Activated naive CD8-positive, alpha-beta T cell treated with anti-CD3 and anti-CD28 coated beads for 36 hours (primary cell): ENCODE measurements at places on chromosomes 3 and 15. TPM values are rescaled to one million over a fixed set of nuclear protein-coding genes. Genes with fewer than 3 reads are reported as not detected.

RHOV gene
- 0.45 TPM for total RNA-seq

ABHD14A gene
- 12.9 TPM for total RNA-seq

CIDEC gene
- 0.18 TPM for total RNA-seq

SAMMSON gene
- total RNA-seq: not detected

DNA sequence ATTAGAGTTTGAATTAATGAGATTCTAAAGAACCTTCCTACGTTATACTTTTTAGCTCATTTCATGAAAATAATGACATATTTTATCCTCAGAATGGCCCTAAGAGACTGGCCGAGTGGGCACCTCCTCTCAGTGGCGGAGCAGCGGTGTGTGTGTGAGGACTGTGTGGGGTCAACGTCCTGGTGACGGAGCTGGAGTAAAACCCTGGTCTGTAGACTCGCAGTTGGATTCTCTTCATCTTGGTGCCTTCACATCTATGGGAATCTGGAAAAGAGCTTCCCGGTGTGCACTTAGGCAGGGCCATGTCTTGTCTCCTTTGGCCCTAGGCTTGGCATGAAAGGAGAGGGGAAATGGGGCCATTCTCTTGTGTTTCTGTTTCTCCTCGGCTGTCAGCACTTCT lies 21.4 kb upstream of the PAQR5 start:
- no peak for DNase-seq

DNA sequence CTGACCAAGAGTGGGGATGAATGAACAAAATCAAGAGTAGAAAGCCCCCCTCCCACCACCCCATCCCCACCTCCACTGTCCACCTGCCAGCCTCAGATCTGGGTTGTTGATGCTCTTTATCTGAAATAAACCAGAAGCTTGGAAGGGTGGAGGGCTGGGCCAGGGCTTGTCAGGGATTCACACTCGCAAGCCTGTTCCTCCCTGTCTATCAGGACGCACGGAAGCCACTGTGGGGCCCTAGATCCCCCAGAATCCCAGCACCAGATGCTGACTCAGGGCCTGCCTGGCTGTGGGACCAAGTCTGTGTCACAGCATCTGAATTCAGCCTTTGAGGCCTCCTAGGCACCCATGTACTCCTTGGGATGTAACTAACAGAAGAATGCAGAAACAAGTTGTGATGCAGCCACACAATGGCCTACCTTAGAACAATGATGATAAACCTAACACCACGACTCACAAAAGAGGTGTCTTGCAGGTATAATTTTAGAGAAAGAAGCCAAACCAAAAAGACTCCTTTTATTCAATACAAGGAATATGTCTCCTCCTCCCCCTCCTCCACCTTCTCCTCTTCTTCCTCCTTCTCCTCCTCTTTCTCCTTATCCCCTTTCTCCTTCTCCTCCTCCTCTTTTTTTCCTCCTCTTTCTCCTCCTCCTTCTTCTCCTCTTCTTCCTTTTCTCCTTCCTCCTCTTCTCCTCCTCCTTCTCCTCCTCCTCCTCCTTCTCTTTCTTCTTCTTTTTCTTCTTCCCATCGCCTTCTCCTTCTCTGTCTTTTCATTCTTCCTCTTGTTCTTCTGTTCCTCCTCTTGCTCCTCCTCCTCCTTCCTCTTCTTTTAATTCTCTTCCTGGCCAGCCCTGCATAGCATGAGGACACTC lies 234.7 kb downstream of the PLCL2 start:
- DNase-seq: no peak

DNA sequence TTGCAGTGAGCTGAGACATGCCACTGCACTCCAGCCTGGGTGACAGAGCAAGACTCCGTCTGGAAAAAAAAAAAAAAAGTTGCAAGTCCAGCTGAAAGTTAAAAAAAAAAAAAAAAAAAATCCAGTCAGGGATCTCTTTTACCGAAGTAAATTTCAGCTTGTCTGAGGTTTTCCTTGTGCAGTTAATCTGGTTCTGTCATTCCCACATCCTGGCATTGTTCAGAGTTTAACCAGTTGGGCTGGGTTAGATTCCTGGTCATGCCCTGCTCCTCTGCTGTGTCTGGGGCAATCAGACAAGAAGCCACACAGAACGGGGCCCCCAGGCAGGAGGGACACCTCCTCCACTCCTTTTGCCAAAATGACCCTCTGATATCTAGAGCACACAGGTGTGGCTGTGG lies 84.1 kb upstream of the KLHL25 start:
- no peak for DNase-seq

DNA sequence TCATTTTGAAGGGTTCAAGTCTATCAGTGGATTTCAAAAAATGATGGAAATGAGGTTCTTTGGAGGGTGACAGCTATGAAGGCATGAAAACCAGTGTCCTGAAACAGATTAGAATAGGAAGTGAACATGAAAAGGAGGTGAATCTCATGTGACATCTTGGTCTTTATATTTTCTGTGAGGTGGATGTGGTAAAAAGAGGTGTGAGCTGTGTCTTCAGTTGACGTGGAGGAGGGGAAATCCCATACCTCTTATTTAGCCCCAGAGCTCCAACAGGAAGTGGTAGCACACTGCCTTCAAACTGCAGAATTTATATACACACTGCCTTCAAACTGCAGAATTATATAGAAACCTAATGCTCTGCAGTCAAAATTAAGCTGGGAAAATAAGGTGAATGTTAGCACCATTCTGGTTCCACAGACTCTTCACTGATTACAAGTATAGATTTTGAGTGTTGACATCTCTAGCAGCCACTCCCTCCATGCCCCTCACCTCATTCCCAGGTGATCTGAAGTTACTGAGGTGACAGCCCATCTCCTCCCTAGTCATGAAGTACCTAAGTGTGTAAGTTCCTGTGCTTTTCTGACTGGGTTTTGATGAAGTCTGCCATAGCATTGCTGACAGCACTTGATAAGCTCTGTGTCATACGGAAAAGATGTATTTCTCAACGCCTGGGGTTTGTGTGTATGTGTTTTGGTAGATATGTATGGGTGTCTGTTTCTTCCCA lies 2.7 kb downstream of the RAB8B start:
- DNase-seq: peak; percentile 34

- no peak for DNase-seq
Observed at GRCh38 chr3:171113716-171114115, 87.2 kb upstream of the SLC2A2 start.

DNA sequence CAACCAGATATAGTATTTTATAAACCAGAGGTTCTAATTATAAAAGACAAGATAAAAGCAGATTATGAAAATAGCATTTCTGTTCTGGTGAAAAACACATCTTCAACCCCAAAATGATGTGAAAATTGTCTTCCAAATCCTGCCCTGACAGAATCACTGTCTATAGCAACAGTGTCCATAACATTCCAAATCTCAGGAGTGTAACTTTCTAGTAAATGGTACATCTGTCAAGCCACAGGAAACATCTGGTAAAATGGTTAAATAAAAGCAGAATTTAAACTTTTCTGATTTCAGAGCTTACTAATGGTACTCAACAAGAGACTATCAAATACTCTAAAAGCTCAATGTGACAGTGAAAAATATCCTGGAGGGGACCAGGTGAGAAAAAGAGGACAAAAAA lies 60.5 kb downstream of the VGLL4 start:
- DNase-seq: no peak

DNA sequence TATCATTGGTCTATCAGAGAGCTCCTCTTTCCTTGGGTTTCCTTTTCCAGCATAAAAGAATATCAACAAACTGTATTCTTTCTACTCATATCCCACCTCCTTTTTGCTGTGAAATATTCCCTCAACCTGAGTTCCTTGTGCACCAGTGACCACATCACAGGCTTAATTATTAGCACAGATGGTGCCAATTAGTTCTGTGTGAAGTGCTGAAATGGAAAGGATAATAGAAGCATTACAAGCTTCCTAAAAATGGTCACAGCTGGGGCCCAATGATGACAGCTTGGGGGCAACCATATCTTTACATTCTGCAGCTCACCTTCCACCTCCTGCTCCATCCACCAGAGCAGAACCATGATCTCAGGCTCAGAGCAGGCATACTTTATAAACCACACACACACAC lies 84.6 kb downstream of the ANO10 start:
- no peak for DNase-seq
